ENCODE measurements at places on chromosomes 6 and 20.

- no peak for DNase-seq
Measured at GRCh38 chr6:166836785-166837718, 119.3 kb downstream of the RNASET2 start.

DNA sequence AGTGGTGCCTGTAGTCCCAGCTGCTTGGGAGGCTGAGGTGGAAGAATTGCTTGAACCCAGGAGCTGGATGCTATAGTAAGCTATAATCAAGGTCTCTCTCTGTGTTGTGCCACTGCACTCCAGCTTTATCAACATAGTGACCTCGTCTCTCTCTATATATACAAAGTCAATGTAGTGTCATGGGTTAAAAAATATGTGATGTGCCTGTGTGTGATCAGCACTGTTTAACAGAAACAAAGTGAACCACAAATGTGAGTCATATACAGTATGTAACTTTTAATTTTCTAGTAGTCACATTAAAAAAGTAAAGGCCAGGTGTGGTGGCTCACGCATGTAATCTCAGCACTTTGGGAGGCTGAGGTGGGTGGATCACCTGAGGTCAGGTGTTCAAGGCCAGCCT lies 85.3 kb upstream of the RNF24 start:
- DNase-seq = no peak

DNA sequence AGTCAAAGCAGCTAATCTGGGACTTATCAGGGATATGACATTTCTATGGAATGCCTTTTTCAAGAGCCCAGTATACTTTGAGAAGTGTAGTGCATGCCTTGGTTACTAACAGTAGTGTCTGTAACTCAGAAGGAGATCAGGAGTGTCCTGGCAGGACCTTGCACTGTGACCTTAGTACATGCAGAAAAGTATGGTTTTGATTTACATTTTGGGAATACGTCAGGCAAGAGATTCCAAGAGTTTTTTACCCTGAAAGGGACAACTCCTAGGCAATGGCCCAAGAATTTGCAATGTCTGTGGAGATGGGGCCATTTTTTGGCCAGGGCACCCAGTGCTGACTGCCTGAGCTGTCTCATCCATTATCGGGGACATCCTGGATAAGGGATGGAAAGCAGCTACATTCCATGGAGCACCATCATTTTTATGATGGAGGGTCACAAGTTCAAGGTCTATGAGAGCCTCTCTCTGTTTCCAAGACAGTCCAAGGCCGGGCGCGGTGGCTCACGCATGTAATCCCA lies 80.2 kb downstream of the FAM50B start:
- peak; percentile 27 for DNase-seq

DNA sequence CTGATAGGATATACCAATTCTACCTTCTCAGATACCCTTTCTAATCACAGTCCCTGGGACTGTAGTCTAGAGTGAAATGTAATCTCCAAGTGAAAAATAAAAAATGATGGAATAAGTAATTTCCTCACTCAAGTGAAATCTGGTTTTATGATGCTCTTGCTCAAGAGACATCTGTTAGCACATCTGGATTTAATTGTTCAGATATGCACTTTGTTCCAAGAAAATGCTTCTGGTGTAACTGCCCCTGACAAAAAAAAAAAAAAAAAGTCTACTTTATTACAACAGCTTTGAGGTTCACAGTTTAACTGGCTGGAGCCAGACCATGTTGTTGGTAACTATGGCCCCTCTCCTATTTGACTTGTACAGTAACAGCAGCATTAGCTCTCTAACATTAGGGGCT lies 251.8 kb downstream of the BTBD9 start:
- DNase-seq = no peak

GRCh38 chr6:163641706-163642105 lies 227.2 kb downstream of the QKI start:
- DNase-seq = no peak

DNA sequence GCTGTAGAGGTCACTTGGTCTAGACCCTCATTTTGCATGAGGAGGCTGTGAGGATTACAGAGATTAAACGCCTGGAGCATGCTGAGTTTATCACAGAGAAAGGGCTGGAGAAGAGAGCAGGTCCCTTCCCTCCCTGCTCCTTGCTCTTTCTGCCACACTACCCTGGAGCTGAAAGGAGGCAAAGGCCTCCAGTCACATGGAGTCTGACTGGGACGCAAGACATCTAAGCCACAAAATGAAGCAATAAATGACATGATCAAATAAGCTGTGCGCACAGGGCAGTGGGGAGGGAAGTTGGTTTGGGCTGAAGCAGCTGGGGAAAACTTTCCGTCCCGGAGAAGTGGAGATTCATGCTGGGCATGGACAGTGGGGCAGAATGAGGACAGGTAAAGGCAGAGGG lies 33.3 kb downstream of the ATXN1 start:
- no peak for DNase-seq

- DNase-seq = no peak
Measured at GRCh38 chr6:153062516-153062915, 60.0 kb upstream of the MTRF1L start.

Data from HS-27A (cell line).